Skin of body (tissue), 3 donors: ENCODE measurements at places on chromosomes 6 and 20. TPM values are rescaled to one million over a fixed set of nuclear protein-coding genes. Genes with fewer than 3 reads are reported as not detected.

The NEURL2 gene
- total RNA-seq = 2.9 TPM

The EYA4 gene
- total RNA-seq = 5.7 TPM

GRCh38 chr20:22546344-22546743, 38.0 kb downstream of the FOXA2 start:
- DNase-seq = no peak

The OR2H1 gene
- not detected for total RNA-seq

DNA sequence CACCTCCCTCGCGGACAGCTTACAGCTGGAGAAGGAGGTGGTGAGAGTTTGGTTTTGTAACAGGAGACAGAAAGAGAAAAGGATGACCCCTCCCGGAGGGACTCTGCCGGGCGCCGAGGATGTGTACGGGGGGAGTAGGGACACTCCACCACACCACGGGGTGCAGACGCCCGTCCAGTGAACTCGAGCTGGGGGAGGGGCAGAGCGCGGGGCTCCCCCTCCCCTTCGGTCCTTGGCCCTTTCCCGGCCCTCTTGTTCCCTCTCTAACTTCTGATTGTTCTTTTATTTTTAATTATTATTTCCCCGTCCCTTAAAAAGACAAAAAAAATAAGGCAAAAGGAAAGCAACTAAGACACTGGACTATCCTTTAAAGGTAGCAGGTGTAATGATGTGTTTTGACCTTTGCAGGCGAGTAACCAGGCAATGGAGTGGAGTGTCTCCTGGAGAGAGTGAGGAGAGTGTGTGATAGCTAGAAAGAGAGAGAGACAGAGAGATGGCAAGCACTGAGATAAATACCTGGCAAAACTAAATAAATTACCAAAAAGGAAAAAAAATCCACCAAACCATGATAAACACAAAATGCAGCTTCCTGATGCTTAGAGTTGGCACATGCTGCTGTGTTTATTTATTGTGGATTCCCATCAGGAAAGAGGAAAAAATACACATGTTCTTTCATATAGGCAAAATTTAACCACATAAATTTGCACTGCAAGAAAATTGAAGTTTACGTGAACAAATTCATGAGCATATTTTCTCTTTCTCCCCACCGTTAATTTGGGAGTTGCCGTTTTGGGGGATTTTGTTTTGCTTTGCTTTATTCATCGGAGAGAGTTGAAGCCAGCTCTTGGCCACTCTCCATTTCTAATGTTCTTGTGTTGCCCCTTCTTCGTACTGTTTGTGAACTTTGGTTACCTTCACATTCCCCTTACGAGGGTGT, 1.9 kb downstream of the POU3F2 start:
- DNase-seq = no peak

DNA sequence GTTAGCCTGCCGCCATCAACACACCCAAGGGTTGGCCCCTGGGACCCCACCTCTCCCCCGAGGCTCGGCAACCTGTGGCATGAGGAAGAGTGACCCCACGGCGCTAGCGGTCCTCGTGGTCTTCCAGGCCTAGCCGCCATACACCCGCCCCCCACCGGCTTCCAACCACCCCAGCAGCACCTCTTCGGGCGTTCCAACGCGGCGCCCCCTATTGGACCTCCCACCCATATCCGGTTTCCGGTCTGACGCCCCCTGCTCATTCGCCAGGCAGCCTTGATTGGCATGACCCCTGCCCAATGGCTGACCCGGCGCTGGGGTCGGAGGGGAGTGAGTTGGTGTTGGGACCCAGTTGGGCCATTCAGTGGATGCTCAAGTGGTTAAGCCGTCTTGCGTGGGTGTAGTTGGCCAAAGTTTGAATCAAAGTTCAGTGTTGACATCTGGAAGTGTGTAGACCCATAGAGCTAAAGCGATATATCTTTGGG, at the start of gene GNAS-AS1:
Gene GNAS-AS1, minus strand, starts transcription at position 210 of the 482 bp plus-strand sequence.
- DNase-seq = peak; percentile 55

The SAMD10 gene
- 1.6 TPM for total RNA-seq

DNA sequence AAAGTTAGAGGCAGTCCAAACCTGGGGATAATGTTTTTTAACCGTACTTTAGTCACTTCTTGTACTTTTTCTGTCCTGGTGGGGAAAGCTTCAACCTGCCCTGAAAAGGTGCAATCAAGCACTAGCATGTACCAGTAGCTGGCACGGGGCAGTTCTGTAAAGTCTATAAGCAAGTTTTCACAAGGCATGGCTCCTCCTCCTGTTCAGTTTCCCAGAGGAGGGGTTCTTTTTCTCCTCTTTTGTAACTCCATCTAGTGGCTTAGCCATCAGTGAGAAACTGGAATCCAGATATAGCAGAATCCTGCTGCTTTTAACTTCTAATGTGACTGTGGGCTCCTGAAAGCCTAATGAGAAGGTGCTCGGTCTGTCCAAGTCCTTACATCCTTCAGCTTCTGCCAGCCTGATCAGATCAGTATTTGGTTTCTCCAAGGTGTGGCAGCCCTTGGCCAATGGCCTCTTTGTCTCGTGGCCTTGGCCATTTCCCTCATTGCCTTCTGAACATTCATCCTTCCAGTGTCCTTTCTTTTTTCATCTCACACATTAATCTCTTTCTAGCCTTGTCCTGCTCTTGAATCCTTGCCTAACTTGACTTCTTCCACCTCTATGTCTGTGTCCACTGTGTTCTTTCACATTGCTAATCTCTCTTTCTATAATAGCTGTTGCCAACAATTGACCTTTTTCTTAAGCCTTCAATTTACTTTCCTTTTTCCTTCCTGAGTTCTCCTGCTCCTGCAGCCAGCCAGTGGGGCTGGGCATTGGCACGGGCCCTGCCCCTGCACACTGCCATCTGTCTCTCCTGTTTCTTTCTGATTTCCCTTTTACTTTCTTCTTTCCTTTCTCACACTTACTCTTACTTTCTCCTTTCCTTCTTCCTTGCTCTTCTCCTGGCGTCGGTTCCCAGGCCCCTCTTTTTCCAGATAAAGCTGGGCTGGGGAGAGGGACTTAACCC, 222.0 kb upstream of the SYNCRIP start:
- DNase-seq = no peak

DNA sequence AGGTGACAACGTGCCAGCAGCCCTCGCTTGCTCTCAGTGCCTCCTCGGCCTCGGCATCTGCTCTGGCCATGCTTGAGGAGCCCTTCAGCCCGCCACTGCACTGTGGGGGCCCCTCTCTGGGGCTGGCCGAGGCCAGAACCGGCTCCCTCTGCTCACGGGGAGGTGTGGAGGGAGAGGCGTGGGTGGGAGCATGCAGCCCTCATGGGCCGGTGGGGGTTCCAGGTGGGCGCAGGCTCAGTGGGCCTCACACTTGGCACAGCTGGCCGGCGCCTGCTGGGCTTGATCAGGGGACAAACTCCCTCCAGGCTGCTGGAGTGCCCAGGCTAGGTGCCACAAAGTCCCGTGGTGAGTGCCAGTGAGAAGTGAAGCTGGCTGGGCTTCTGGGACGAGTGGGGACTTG, 566.6 kb upstream of the ID4 start:
- no peak for DNase-seq

- no peak for DNase-seq
Observed at GRCh38 chr20:45902199-45902701, 9.7 kb downstream of the PLTP start.

GRCh38 chr20:57787990-57788781, 78.4 kb upstream of the PMEPA1 start:
- no peak for DNase-seq

The VSX1 gene
- 0.10 TPM for total RNA-seq

GRCh38 chr6:49790341-49790740, 3.3 kb upstream of the PGK2 start:
- DNase-seq = no peak

The MEI4 gene
- 0.10 TPM for total RNA-seq

The FAM217B gene
- total RNA-seq = 6.2 TPM

GRCh38 chr6:33880766-33881165, 77.0 kb upstream of the MLN start:
- no peak for DNase-seq
